Activated CD4-positive, alpha-beta T cell treated with anti-CD3 and anti-CD28 coated beads, Interleukin-2, amount 10 ng/mL, durations not matched to agents 24 days and 14 days (primary cell): ENCODE measurements at places on chromosomes 3 and 15. TPM values are rescaled to one million over a fixed set of nuclear protein-coding genes. Genes with fewer than 3 reads are reported as not detected.

DNA sequence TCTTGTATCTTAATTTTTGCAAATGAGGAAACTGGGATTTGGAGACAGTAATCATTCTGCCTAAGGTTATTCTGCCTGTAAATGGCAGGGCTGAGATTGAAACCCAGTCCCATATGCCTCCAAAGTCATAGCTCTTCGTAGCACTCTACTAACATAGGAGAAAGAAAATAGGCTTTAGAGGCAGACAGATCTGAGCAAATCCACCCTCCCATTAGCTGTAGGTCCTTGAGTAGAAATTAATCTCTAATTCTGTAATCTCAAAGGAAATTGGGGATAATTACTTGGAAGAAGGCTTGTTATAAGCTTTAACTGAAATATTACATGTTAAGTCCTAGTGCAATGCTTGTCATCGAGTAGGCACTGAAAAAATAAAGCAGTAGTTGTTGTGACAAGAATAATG is 252.1 kb upstream of the PEX5L start:
- DNase-seq: no peak

Gene SYNPR
- total RNA-seq: not detected in 2 replicates

Gene TUSC7
- not detected in 2 replicates for total RNA-seq

DNA sequence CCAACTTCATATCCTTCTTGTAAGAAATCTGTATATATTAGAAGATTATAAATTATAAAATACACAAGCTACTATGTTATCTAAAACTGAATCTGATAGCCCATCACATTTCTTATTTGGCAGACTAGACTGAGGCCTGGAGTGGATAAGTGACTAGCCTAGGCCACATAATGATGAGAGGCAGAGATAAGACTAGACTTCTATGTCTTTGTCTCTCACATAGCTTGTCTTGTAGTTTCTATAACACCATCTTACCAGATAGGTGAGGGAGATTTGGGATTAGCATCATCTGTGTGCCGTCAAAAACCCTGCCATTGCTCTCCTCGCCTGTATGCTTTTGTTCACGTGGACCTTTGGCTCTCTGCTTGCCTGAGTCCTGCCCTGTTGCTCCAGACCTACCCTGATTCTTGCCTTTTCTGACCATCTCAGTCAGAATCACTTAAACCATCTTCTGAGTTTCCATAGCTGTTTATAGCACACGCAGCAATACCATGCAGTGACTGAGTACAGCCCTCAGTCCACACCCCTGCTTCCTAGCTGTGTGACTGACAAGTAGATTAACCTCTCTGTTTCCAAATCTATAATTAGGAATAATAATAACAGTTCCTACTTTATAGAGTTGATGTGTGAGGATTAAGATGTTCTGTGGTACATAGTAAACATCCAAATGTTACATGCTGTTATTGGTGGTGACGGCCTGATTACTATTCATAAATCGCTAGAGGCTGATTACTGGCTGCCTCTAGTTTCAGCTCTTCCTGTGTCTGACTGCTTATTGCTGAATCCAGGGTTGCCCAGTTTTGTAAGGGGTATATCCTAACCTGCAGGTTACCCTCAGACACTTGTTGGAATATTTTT is 49.7 kb downstream of the PDE8A start:
- no peak for DNase-seq

DNA sequence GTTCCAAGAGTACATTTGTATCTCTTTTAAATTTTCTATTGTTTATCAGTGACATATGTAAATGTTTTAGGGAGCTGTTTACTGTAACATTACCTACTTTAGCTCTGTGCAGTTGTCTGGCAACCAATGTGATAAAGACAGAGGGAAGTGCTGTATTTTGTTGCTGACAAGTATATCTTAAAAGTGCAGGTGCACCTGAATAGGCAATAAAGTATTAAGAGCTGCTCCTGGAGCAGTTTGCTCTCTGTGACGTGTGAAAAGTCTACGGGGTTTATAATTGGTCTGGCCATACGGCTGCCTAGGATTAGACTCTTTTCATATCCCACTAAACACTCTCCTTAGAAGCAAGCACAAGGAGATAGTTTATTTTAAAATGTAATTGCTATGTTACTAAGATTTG is 178.3 kb downstream of the IGF1R start:
- DNase-seq: no peak

GRCh38 chr3:28667646-28668621 is 319.3 kb upstream of the AZI2 start:
- peak; percentile 85 for DNase-seq

DNA sequence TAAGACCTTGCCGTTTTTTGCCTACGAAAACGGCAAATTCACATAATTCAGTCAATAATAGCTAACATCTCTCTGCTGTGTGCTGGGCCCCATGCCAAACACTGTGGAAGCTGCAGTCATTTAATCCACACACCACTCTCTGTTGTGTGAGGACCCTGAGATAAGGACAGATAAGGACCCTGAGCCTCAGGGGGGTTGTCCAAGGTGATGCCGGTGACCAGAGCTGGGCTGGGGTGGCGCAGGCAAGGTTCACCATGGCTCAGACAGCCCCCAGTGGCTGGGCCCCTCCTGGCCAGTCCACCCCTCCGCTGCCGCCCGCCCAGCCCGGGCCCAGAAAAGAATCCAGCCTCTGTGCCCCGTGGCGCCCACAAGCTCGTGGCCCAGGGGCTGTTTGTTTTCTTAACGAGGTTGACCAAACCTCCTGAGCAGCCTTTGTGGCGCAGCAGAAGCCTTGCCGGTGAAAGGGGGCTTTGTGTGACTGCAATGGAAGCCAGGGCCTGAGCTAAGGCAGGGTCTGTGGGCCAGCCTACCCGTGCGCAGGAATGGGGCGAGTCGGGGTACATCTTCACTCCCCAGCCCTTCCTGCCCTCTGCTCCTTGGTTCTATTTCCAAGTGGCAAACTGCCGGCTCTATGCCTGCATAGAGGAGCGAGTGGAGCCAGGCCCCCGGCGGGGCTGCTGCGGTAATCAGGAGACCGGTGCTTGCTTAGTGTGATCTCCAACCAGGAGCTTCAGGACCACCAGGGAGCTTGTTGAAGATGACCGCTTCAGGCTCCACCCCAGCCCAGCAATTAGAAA is 4.4 kb upstream of the SNX22 start:
- DNase-seq: no peak

DNA sequence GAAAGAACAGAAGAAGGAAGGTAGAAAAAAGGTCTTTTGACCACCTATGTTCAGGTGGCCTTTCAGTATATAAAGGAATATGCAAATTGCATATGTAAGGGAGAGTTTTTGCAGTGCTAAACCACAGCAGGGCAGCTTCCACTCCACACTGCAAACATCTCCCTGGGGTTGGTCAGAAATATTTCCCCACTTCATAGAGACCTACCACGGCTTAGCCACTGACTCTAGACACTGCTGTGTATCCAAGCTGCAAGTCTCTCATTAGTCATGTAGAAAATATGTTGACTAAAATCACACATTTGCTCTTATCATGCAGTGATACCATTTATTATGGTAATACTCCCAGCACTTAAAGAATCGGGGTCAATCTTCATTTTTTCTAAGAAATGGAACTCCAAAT is 214.9 kb upstream of the NR2F2 start:
- DNase-seq: no peak

- no peak for DNase-seq
Observed at GRCh38 chr3:143331350-143331749, 211.8 kb downstream of the CHST2 start.

Gene CBLB
- 177 and 183 TPM in 2 replicates for total RNA-seq

Gene FBXW12
- total RNA-seq: 0.14 and 0.28 TPM in 2 replicates

DNA sequence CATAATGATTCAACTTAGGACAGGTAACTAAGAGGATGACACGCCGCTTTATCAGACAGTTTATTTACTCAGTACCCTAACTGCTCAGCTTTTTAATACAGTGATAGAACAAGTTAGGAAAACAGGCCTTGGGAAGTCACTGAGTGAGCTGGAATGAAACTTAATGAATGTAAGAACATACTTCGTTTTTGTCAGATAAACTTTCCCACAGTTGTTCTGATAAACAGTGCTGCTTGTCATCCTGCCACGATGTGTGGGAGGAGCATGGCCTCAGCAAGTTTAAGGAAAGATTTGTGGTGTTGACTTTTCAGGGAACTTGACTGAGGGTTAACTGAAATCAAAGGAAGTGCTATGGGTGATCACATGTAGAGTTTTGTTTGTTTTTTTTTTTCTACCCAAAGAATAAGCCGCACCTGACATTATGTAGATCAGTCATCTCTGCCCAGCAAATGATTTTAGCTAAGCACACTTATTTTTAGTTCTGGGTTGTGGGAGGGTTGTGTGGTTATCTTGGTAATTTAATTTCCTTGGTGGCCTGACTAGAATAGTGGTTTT is 5.6 kb upstream of the P2RY14 start:
- DNase-seq: peak; percentile 82

Gene ERICH6
- not detected in 2 replicates for total RNA-seq

DNA sequence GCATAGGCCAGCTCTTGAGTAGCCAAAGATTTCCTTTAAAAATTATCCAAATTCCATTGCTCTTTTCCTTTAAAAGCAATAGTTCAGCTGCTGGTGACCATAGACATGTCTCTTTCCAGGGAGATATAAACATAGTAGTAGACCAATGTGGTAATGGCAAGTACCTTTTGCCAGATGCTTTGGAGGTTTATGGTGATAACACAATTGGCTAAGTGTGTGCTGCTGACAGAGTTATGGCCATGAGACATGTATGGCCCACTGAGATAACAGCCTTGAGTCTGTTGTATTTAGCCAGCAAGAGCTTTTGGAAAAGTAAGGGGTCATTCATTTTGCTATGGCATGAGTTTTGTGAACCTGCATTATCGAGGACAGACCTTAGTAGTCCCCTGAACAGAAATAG is 1146.8 kb downstream of the TUSC7 start:
- DNase-seq: no peak

DNA sequence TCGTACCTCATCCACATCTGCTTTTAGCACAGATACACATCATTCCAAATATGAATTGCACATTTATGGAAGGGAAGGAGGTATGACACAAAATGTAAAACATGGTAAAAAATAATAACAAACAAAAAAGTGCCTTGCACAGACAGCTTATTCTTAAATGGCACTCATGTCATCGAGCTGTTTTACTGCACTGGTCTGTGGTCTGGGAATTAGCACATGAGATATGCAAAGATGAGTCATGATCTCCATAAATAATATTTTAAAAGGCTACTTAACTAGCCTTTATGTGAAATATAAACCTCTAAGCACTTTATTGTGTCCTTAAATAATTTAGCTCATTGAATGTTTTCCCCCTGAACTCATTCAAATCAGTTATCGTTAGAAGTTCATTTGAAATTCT is 142.2 kb upstream of the ZNF385D start:
- no peak for DNase-seq

- DNase-seq: peak; percentile 61
Observed at GRCh38 chr15:55897560-55898336, 95.7 kb downstream of the NEDD4 start.

DNA sequence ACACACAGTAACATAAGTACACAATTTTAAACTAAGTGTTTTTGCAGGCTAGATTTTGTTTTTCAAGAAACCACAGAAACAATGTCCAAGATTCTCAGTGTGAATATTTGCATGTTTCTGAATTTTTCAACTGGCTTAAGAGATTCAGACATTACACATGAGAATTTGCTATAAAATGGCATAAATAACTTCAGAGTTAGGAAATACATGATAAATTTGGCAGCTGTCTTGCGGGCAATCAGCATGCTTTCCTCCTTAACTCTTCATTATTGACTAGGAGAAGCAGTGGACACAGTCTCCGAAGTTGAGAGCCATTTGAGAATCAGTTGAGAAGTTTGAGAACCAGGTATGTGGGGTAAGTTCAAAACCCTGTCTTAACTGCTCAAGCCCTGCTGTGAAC is 625.6 kb upstream of the SGO1 start:
- no peak for DNase-seq

Gene PLCH1
- total RNA-seq: 0.38 TPM in 1 of 2 replicates, not detected in the other

- DNase-seq: no peak
Observed at GRCh38 chr15:70827721-70828120, 26.2 kb downstream of the LARP6 start.

DNA sequence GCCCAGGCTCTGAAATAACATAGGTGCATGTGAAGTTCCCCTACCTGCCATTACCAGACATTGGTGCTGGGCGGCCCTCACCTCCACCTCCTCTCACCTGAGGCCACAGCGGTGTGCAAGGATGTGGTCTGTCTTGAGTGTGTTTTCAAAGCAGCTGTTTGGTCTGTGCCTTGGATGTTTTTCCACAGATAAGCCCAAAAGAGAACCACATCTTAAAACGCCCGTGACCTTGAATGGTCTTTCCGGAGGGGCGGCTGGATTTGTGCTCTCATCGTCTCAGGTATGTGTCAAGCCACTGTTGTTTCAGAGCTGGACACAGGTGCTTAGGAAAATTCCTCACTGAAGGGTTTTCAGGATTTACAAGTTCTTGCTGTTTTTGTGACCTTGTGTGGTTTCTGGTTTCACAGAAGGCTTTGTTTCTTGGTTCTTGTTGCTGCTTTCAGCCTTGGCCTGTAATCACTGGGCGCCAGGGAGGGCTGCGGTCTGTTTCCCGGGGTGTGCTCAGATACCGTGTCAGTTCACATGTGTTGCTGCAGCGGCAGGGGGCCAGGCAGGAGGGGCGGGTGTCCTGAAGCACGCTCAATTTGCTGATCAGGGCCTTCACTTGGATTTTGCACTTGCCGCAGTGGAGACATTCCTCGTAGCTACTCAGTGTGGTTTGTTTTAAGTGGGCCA is 128.4 kb downstream of the IGF1R start:
- DNase-seq: peak; percentile 65

DNA sequence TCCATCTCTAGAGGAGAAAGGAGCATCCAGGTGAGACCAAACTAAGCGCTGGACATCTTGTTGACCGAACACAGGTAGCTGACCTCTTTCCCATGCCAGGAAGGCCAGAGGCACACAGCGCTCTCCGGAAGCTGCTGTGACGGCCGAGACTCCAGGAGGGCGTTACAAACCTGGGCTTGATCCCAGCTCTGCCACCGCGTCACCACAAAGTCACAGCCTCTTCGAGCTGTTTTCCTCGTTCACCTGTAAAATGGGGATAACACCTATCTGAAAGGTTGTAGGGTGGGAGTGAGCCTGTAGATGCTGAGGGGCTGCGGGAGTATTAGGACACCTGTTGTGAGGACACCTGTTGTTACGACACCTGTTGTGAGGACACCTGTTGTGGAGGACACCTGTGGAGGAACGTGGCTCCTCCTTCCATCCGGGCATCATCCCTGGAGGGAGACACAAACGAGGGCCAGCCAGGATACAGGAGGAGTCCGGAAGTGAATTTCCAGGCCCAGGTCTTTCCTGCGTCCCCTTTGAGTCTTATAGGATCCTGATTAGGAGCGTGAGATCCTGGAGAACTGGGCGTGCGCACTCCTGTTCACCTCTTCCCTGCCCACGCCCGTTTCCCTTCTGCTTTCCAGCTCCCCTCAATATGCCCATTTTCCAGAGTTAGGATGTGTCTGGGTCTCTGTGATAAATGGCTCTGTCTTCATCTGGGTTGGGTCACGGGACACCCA is 2.3 kb upstream of the MUC4 start:
- DNase-seq: no peak
